Stimulated activated CD4-positive, alpha-beta T cell treated with anti-CD3 and anti-CD28 coated beads, TNF-alpha, amount 100 ng/mL, for 1 hour (primary cell): ENCODE measurements at places on chromosomes 2 and 18.
A peak's percentile ranks its signal among the peaks of the same experiment; 100 is the strongest.

DNA sequence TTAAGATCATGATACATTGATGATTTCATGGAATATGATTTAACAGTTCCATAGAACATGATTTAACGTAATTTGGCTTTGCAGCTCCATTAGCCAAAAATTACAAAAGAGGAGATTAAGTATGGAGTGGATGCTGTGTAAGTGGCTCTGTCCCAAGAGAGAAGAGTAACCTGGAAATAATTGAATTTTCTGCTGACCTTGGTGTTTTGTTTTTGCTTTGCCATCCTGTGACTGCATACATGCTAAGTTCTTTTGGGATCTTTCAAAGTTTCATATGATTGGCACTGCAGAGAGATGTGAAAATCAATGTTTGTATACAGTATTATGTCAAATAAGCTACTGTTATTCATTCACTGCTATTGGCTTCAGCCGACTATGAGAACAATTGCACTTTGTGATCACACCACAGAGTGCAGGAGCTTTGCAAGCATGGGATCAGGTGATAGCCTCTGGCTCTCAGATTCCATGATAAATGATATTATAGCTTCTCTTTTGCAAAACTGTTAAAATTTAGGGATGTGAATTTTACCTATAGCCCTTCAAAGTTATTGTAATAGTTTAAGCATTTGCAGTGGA lies 46.1 kb upstream of the TMEM87B start:
- DNase-seq, result no peak

GRCh38 chr18:80233201-80233835 lies 14.0 kb downstream of the PARD6G start:
- no peak for DNase-seq

DNA sequence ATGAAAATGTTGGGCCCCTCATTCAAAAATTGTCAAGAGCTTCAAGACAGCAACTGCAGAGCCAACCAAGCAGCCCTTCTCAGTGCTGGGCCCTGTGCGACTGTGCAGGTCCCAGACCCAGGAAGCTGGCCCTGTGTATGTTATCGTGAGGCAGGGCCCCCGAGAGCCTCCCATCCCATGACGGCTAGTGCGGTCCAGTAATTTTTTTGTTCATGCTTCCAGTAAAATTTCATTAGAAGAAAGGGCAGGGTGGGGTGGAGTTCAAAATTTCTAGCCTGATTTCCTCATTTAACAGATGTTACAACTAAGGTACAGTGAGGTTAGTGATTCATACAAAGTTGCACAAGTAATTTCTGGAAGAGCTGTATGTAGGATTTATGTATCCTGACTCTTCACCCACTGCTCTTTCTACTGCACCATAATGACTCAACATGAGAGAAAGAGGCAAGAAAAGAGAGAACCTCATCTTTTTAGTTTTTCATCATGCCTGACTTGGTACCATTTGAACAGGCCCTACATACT lies 105.5 kb downstream of the ZEB2 start:
- DNase-seq, result no peak

DNA sequence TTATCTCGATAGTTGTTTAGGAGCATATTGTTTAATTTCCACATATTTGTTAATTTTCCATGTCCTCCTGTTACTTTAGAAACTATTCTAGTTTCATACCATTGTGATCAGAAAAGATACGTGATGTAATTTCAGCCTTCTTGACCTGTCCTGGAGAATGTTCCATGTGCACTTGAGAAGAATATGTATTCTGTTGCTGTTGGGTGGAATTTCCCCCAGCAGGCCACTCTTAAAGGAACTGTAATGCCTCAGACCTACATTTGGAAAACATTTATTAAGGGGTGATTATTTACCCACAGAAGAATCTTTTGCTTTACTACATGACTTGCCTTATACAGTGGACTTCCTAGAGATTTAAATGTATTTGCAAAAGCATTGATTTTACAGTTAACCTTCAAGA lies 55.5 kb downstream of the LIMS1 start:
- no peak for DNase-seq

DNA sequence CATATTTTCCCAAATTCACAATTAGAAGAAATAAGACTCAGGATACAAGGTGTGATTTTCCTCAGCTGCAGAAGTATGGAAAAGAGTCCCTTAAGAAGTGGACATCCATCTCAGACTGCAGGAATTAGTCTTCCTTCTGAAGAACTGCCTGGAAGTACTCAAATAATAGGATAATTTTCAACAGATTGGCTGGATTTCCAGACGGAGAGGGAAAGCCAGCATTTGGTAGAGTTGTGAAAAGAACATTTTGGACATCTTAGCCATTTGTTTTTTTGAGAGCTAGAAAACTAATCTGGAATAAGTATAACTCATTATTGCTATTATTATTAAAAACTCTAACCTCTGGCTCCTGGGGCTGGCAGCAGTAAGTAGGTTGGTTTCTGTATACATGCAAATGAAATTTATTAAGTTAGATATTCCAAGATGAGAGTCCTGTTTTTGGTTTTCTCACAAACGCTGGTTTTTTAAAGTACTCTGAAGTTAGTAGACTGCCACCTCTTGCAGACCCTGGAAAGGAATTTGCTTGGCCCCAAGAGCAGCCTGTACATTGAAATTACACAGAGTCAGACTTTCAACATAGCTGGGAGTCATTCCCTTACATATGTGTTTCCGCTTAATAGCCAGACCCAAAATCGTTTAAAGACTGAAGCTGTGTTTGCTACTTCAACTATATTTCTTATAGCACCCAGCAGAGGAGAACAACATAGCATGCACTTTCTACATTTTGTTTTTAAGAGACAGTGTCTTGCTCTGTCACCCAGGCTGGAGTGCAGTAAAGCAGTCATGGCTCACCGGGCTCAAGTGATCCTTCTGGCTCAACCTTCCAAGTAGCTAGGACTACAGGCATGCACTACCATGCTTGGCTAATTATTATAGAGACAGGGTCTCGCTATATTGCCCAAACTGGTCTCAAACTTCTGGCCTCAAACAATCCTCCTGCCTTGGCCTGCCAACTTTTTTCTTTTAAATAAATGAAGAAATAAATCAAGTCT lies 142.4 kb downstream of the THADA start:
- DNase-seq, result no peak

GRCh38 chr18:49510393-49511115 lies 23.5 kb upstream of the C18orf32 start:
- peak; percentile 36 for DNase-seq

- DNase-seq, result no peak
Measured at GRCh38 chr2:241945311-241945710, 75.8 kb downstream of the RTP5 start.

DNA sequence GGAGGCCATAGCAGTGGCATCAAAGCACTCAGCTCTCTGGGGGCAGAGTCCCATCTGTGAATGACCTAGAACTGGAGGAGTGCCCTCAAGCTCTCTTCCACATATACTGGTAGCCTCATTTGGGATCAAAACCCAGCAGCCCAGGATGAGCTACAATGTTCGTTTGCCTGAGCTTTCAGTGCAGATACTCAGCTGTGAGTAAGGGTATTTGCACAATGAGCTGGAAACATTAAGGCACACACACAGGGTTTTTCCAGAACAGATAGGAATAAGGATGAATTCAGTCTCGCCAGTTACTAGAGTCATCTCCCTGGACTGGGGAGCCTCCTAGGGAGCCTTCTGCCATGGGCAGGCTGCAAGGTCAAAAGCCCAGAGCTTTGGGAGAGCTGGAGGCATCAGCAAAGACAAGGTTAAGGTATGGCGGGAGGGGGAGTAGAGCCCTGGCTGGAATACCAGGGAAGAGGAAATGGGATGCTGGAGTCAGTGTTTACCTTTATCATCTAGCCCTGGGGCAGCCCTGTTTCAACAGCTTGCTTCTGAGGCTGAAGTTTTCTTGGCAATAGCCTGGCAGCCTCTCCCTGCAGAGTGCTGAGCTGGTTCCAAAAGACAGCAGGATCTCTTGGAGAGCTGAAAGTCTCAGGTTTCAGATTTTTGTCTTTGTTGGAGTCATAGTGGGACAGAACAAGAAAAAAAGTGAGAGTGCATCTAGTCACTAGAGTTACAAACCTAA lies 187.7 kb downstream of the LOXHD1 start:
- DNase-seq, result no peak

DNA sequence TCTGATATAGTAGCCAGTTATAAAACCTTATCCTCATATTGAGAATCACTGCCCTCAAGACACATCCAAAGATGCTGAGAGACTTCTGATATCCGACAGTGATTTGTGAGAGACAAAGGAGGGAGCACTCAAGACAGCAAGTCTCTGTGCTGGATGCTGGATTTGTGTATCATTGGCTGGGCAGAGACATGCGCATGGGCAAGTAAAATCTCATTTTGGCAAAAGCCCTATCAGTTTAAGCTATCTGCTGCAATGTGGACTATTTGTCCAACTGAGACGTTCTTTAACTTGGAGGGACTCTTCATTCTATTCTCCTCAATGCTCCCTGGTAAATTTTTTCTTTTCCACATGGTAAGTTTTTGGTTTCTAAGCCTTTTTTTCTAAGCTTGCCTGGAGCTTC lies 107.5 kb downstream of the SS18 start:
- no peak for DNase-seq

DNA sequence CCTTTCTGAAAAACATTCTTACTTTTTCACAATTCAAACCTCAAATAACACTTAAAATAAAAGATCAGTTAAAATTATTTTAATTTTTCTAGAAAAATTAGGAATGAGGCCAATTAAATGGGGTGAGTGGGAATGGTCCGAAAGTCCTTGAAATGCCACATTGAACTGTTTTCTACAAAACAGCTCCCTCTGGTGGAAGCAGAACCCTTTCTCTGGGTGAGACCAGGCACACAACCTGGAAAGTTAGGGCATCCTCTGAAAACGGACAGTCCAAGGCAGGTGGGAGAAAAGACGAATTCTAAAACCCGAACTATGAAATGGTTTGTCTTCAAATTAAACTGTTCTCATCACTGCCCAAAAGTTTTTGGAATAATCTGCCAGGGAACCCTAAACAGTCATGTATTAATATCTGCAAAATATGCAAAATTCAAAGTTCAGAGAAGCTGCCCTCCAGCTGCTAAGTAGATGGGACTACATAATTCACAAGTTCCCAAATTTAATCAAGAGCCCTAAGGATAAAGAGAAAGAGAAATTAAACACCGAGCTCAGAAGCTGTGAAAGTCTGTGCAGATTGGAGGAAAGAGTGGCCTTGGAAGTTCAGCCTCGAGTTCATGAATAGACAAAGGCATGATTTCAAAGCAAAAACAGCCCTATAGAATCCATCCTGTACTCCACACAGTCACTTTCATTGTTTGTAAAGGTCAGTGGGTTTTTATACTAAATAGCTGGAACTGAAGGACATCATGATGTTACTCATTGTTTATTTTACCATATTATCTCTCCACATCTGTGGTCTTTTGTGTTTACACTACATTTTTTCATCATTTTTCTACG lies 108.3 kb downstream of the PIEZO2 start:
- no peak for DNase-seq

- no peak for DNase-seq
Measured at GRCh38 chr2:6872394-6872793, 5.2 kb upstream of the RSAD2 start.

DNA sequence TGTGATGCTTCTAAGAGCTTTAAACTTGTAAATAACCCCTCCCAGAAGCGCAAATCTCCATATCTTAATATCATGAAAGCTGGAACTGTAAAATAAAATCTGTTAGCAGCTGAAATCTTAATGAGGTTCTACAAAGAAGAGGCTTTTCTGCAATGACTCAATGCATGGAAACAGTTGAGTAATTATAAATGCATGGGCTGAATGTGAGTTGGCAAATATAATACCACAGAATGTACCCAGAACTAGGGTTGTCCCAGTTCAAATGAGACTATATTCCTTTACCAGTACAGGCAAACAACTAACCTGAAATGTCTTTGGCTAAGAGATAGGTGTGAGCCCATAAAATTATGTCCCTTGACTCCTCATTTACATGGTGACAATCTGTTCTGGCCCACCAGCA lies 52.9 kb downstream of the SATB2 start:
- DNase-seq, result no peak

- no peak for DNase-seq
Measured at GRCh38 chr2:54559593-54560145, 103.5 kb downstream of the SPTBN1 start.

GRCh38 chr2:238706673-238707072 lies 141.2 kb upstream of the TWIST2 start:
- no peak for DNase-seq

GRCh38 chr2:119260646-119261492 lies 37.2 kb downstream of the STEAP3 start:
- DNase-seq, result no peak

GRCh38 chr2:157076526-157077161 lies 180.9 kb upstream of the GALNT5 start:
- DNase-seq, result no peak

GRCh38 chr2:200026332-200027230 lies 71.2 kb downstream of the MAIP1 start:
- DNase-seq, result no peak

DNA sequence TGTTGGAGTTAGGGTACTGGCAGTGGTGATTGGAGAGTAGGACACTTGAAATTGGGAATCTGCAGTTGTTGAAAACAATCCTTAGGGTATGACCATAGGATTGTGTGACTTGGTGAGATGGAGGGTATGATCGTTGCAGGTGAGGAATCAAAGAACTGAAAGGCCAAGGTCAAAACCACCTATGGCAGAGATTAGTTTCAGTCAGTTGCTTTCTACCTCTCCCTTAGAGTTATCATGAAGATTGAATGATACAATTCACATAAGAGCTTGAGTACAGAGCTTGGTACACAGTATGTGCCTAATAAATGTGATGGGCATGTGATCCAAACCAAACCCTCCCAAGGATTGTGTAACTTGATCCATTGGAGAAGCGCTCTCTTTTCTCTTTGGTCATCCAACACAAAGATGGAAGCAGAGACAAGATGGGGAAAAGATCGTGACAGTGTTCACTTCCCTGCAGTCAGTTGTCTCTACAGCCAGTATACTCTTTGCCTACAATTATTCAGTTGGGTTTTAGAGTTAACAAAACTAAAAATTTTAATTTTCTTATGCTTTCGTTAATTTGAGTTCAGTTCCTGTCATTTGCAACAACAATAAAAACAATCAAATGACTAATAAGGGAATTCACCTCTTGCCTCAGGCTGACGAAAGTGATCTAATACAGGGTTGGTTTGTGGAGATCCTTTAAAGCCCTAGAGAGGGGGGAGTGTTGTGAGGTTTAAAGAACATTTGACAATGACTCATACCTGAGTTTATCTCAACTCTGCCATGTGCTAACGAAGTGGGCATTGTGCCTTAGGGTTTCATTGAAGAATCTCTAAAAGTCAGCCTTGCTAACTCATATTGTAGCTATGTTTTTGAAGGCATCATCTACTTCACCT lies 14.8 kb upstream of the SMAD2 start:
- no peak for DNase-seq

GRCh38 chr18:686339-687111 lies 25.9 kb downstream of the ENOSF1 start:
- DNase-seq, result no peak

- DNase-seq, result no peak
Measured at GRCh38 chr2:17223211-17223610, 295.0 kb downstream of the RAD51AP2 start.

DNA sequence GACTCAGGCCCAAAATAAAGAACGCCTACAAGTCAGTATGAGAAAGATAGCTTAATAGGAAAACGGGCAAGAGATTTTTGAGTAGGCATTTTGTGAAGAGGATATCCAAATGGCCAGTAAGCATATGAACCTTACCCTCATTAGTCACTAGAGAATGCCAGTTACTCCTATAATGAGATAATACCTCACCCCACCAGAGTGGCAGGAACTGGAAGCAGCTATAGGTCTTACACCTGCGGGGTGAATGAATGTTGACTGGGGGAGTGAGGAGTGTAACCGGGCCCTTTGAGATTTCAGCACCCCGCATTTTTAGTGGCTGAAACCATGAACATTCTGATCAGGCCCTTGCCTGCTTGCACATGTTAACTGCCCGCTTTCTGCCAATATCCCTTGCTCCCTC lies 7.5 kb upstream of the PTPN2 start:
- no peak for DNase-seq

- DNase-seq, result no peak
Measured at GRCh38 chr2:46200861-46201605, 96.2 kb upstream of the EPAS1 start.
